ENCODE measurements at places on chromosomes 12 and 14. TPM values are rescaled to one million over a fixed set of nuclear protein-coding genes. Genes with fewer than 3 reads are reported as not detected.

The RASSF8 gene
- 80.6 TPM for total RNA-seq

The CLECL1 gene
- not detected for total RNA-seq

The PRH2 gene
- not detected for total RNA-seq

The TCL1A gene
- not detected for total RNA-seq

The KIF5A gene
- under 0.01 TPM for total RNA-seq

The ASPG gene
- not detected for total RNA-seq

The AMN gene
- not detected for total RNA-seq

The LRP1-AS gene
- total RNA-seq: not detected

The SENP1 gene
- total RNA-seq: 18.8 TPM

The TMEM233 gene
- not detected for total RNA-seq

The ZFHX2 gene
- 0.14 TPM for total RNA-seq

The RPGRIP1 gene
- 0.22 TPM for total RNA-seq

The CISTR gene
- not detected for total RNA-seq

The LRRC9 gene
- total RNA-seq: not detected

The MYH6 gene
- not detected for total RNA-seq

The RAPGEF3 gene
- total RNA-seq: 2.0 TPM

The TMEM119 gene
- 104 TPM for total RNA-seq

The MORN3 gene
- total RNA-seq: 1.5 TPM

All from placental pericyte (primary cell).